ENCODE measurements at places on chromosomes 11 and 22.

- DNase-seq, result no peak
Observed at GRCh38 chr11:63020671-63021291, 5.1 kb upstream of the SLC22A8 start.

- DNase-seq, result no peak
Observed at GRCh38 chr11:80331694-80332093, 890.9 kb upstream of the TENM4 start.

DNA sequence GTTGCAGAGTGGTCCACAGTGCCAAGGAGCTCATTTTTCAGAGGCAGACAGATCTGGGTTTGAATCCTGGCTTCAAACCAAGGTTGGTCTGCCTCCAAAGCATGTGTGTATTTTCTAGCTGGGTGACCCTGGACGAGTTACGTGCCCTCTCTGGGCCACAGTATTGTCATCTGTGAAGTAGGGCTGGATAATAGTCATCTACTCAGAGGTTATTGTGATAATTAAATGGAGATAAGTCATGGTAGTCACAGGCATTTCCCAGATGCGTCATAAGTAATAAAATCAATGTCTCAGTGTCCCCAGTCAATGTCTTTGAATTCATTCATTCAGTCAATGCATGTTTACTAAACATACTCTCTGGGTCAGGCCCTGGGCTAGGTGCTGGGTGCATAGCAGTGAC is 8.6 kb downstream of the OMP start:
- no peak for DNase-seq

DNA sequence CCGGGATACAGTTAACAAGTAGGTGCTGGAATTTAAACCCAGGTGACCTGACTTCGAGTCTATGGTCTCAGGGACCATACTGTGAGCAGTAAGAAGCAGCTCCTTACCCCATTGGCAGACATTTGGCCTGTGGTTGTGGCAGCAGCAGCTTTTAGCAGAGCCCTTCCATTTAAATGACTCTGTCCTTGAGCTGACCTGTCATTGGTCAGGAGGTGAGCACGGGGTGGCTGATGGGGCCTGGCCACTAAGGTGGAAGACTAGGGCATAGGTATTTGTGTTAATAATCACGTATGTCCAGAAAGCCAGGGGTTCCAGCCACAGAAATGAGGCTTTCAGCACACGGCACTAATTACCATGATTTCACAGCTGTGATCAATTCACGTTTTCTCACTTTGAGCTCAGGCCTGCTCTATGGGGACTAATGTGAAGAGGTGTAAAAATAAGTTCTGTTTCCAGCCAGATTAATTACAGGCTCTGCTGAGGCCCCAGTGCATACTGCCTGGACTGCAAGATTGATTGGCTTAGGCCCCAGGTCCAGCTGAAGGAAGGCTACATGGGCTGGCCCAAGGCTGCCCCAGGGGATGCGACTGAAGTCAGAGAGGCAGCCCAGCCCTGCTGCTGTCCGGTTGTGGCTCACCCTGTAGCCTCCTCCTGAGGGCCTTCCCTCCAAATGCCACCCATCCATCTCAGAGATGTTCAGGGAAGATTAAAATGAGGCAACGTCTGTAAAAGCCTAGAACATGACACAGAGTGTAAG is 76.0 kb downstream of the FDX1 start:
- no peak for DNase-seq

DNA sequence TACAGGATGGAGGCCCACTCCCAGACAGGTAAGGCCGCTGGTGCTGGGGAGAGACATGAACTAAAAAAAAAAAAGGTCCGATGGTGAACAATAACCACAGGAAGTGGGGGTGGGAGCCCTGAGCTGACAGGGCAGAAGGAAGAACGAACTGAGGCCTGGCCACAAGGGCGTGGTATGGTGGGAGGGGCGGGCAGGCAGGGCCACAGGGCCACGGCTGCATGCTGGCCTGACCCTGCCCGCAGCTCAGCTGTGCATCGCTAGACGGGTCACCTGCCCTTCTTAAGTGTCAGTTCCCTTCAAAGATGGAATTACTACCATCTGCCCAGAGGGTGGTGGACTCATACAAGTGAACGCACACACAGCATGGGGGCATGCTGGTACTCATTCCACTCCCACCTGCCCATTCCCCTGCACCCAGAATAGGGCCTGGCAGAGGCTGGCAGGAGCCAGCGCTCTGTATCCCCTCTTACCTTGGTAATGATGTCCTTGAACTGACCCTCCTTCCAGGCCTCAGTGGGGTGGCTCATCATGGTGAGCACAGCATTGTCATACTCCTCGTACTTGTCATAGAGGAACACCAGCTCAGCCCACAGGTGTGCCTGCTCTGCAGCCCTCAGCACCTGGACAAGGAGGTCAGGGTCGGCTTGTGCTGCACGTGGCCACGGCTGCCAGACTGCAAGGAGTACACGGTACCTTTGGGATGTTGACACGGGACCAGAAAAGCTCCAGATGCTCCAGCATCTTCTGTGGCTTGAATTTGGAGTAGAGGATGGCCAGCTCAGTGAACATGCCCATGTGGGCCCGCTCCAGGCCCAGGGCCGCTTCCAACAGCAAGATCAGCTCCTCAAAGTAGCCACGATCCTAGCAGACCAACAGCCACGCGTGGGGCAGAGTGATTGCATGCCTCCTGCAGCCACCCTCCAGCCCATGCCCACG is 17.5 kb upstream of the SLC25A1 start:
- DNase-seq, result no peak

GRCh38 chr11:20669820-20670684 is 666 bp downstream of the NELL1 start:
- no peak for DNase-seq

GRCh38 chr11:134118006-134118405 is 49.1 kb downstream of the JAM3 start:
- DNase-seq, result no peak

DNA sequence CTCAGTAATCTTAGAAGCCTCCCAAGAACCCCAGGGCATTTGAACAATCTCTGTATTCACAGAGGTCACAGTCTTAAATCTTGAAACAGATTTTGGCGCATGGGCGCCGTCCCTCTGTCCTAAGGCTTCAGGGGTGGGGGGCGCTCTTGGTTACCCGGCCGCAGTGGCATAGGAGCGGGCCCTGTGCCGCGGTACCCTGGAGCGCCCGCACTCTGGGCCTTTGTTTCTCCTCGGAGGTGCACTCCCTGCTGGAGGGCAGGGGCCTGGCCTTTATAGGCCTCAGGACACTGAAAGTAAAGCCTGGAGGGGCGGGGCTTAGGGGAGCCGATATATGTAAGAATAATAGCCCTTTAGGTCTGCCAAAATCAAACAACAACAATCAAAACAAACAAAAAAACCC is 197.3 kb upstream of the FOLH1 start:
- DNase-seq, result no peak

DNA sequence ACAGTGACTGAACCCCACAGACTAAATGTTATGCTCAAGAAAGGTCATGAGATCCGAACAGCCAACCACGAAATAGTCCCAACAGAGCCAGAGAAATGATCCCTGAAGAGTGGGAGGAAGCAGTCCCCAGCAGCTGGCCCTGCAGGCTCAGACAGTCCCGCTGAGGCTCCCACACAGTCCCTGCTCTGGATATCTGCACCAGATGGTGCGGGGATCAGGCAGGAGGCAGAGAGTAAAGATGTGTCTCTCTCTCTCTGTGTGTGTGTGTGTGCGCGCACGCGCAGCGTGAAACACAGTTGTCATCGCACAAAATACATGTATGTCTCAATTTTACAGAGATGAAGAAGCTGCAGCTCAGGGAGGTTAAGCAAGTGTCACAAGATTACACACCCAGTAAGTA is 27.9 kb downstream of the GUCY1A2 start:
- DNase-seq, result no peak

DNA sequence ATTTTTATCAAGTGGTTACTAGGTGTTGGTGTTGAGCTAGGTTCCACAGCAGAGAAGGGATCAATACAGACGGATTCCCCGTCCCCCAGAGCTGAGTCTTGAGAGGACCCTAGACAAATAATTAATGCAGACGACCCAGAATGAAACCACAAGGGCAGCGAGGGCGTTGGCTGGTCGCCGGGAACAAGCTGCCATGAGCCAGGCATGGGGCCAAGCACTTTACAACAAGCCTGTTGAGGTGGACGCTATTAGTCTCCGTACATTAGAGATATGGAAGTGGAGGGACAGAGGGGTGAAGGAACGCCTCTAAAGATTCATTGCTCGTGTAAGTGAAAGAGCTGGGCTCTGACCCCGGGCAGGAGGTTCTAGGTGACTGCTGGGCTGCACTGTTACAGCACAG is 77.1 kb upstream of the EIF3D start:
- DNase-seq, result no peak

GRCh38 chr11:75873417-75874221 is 58.6 kb downstream of the UVRAG start:
- DNase-seq, result no peak

- DNase-seq, result no peak
Observed at GRCh38 chr11:67627441-67627811, 2.3 kb downstream of the NUDT8 start.

DNA sequence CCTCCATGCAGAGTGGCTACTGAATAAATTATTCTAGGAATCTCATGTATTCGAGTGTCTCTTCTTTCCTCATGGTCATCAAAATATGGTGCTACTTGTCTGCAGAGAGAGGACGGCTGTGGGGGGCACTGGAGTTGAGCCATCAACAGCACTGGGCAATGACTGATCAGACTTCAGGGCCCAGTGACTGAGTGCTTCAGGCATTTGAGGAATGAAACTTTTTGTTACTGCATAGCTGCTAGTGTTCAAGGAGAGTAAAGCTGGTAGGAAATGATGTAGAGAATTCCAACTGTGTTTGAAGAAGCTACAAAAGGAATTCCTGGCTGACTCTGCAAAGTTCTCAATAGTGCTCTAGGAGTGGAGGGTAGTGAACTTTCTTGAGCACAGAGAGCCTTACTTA is 277.7 kb downstream of the CADM1 start:
- no peak for DNase-seq

GRCh38 chr22:33706100-33706499 is 214.2 kb downstream of the LARGE1 start:
- no peak for DNase-seq

DNA sequence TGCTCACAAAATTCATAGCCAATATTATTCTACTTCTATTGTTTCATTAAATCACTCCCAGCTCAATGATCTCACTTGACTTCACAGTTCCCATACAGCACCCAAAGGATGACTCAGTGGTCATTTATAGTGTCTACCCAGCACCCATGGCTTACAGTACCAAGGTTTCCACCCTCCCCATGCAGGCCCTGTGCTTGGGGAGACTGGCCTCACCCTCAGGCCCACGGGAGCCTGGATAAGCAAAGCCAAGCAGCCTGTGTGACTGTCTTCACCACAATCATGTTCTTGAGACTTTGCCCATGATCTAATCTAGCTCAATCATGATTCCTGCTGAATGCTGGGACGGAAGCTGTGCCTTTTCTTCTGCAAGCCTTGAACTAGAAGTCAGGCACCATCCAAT is 97.6 kb downstream of the SLC36A4 start:
- DNase-seq, result no peak

- no peak for DNase-seq
Observed at GRCh38 chr11:68946416-68947090, 34.2 kb downstream of the MRGPRD start.

DNA sequence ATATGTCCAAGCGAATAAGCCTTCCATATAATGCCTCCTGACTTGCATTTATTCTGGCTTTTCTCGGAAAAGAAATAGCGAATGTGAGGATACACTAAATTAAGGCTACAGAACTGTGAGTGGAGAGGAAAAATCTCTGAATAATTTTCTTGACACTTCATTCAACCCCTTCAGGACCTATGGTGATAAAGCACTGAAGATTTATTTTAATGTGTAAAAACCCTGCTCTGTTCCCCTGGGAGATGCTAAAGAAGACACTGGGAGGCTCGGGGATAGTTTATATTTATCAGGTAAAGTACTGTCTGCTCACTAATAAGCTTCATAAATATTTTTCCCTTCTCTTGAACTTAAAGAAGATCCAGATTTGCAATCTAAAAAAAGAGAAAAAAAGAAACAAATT is 895.8 kb downstream of the OPCML start:
- DNase-seq, result no peak

GRCh38 chr11:67376063-67376820 is 2.8 kb upstream of the CLCF1 start:
- DNase-seq, result no peak

Measured in NCI-H1436 treated with DMSO at 0.1 percent for 48 hours (cell line).